Posterior cingulate gyrus (tissue), 11 donors: ENCODE measurements at places on chromosomes 12 and 14.

DNA sequence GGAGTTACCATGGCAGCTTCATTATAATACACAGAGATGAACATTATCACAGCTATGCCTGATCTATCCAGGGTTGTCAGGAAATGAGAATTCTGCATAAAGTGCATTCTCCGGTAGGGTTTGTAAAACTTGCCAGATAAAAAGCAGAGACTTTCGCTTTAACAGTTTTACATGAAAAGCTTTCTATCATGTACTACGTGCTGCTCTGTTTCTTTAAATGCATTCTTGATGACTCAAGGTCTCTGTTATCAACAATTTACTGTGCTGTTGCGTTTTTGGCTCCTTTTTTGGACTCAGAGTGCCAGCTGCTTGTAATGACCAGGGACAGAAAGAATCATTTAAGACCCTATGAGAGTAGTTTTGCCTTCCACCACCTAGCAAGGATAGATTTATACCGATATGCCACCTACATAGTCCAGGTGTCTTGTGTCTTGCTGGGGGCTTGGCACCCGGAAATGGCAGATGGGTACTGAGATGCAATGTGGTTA lies 371.2 kb downstream of the BTG1 start:
- DNase-seq, result no peak

DNA sequence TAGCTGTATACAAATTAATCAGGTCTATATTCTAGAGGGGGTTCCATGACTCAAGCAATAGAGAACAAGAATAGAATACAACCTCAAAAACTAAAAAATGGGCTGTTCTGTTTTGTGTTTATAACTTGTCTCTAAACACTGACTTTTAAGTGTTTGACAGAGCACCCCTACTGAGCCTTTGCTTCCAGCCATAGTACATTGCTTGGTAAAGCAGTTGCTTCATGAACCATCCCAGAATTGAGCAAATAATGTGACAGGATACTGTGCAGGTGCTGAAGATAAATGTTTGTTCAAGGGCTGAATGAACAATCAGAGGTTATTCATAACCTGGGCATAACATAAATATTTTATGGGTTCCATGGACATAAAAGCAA lies 11.5 kb downstream of the SPTSSA start:
- no peak for DNase-seq

- DNase-seq, result no peak
These were observed 50.3 kb downstream of the MAP1LC3B2 start for GRCh38 chr12:116609319-116610114.

GRCh38 chr14:23640524-23641141 lies 4.5 kb downstream of the DHRS2 start:
- no peak for DNase-seq

DNA sequence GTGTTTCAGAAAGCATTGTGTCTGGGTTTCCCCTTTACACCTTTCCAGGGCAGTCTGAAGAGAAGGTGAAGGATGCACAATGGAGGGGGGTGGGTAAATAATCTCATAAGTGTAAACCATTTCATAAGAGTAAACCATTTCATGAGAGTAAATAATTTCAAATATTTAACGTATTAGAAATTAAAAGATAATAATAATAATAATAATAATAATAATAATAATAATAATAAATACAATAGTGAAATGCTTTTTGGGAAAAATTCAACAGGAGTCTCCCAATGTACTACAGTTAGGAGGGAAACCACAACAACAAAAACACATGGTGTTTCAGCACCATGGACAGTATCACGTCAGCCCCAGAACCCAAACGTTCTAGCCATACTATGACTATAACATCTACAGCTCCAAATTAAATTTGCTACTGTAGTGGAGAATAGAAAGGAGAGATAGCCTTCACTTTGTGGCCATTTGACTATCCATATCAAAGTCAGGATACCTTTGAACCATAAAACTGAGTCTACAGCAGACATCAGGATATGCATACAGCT lies 691.8 kb downstream of the BCL11B start:
- DNase-seq, result no peak
